WTC11 (cell line): ENCODE measurements at places on chromosomes 11 and 22.

- H3K4me3 ChIP-seq, result no peak overlapping the region
- H3K4me1 ChIP-seq, result no peaks in the 10 kb centered on the region
- no peak for DNase-seq
- peaks cover 65% of the 10 kb centered on the region for H3K36me3 ChIP-seq
- H3K27me3 ChIP-seq, result no peaks in the 10 kb centered on the region
These were observed 29.4 kb upstream of the PISD start for GRCh38 chr22:31691408-31691807.

DNA sequence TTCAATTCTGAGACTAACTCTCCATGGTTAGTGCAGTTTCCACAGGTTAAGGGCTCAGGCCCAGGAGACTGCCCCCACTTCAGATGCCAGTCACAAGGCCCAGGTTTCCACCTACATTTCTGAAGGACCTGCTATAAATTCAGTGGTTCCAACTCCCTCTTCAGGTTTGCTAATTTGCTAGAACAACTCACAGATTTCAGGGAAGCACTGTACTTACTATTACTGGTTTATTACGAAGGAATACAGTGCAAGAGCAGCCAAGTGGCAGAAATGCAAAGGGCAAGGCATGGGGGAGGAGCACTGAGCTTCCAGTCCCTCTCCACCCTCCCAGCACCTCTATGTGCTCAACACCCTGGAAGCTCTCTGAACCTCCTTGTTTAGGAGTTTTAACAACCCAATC, 39.3 kb upstream of the SPON1 start:
- H3K36me3 ChIP-seq, result no peaks in the 10 kb centered on the region
- H3K27ac ChIP-seq, result no peak overlapping the region
- no peak overlapping the region for H3K4me3 ChIP-seq

DNA sequence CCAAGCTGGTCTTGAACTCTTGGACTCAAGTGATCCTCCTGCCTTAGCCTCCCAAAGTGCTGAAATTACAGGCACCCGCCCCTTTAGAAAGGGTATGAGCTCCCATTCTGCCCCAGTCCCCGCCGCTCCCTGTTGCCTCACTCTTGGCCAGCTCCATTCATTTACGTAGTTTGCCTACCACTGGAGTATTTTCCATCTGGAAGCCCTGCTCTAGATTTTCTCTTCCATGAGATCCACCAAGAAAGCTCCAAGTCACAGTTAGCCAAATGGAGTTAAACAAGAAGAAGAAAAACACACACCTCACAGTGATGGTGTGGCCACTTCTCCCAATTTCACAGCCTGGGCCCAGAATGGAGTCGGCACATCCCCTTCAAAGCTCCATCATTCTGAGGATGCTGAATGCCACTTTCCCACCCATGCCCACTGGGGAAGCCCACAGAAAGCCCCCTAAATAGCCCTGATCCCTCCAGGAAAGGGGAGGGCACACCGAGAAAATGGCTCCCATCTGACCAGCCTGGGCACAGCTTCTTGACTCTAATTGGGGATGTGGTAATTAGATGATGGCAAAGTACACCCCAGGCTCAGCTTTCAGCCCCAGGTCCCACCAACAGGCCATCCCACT, 381.2 kb downstream of the MN1 start:
- no peak for DNase-seq
- H3K4me3 ChIP-seq, result no peak overlapping the region
- H3K4me1 ChIP-seq, result peaks cover 34% of the 10 kb centered on the region
- H3K27me3 ChIP-seq, result no peaks in the 10 kb centered on the region; the same call in 1 of the 2 replicates

- no peak for DNase-seq
- no peak overlapping the region for H3K27ac ChIP-seq
- no peaks in the 10 kb centered on the region for H3K4me1 ChIP-seq
- no peaks in the 10 kb centered on the region for H3K36me3 ChIP-seq
- no peaks in the 10 kb centered on the region for H3K27me3 ChIP-seq
These were observed 121.5 kb downstream of the FAM76B start for GRCh38 chr11:95668131-95668530.

DNA sequence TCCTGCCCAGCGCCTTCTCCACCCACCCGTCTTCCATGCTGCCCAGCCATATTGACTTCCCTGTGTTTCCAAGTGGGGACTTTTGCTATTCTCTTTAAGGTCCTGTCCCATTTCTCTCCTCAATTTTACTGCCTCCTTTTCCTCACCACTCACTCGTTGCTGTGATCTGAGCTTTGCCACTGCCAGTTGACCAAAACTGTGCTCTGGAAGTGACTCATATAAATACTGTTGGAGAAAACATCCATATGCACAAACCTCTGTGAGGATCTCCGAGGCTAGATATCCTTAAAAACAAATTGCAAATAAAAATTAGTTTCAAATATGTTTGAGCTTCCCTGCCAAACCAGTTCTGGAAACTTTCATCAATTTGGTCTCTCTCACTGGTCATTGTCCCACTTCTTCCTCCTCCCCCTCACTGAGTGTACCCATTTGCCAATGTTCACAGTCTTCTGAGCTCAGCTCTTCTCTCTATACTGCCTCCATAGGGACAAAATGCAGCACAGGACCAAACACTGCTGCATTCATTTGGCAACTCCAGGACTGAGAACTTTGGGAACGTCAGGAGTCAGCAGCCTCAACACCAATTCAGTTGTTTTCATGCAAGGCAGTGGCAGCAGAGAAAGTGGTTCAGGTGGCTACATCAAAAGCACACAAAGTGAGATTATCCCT, 34.0 kb upstream of the MMP13 start:
- H3K4me3 ChIP-seq, result no peak overlapping the region
- no peak overlapping the region for H3K27ac ChIP-seq
- H3K27me3 ChIP-seq, result no peaks in the 10 kb centered on the region
- 0 out of 2 replicates have a peak, but pooled peaks cover 3% of the 10 kb centered on the region for H3K4me1 ChIP-seq
- no peaks in the 10 kb centered on the region for H3K36me3 ChIP-seq

DNA sequence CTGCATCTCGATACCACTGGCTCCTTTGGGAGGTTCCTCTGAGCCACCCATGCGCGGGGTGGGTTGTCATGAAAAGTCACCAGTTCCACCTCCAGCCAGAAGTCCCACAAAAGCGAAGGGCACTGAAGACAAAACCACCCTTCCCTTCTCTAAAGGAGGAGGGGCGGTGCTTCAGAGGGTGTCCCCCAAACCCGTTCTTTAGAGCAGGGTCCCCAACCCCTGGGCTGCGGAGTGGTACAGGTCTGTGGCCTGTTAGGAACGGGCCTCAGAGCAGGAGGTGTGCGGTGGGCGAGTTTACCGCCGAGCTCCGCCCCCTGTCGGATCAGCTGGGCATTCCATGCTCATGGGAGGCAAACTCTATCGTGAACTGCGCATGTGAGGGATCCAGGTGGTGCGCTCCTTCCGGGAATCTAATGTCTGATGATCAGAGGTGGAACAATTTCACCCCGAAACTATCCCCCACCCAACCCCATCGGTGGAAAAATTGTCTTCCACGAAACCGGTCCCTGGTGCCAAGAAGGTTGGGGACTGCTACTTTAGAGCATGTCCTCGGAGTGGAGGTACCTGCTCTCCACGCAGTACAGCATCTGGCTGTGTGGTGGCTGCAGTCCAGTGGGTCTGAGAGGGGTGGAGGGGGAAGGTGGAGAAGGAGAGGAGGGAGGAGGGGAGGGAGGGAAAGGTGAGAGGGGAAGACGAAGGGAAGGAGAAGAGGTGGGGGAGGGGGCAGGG, 72.9 kb upstream of the SEPTIN5 start:
- peaks cover 15% of the 10 kb centered on the region for H3K27me3 ChIP-seq
- peak overlapping the region; percentile 47 for H3K4me3 ChIP-seq
- H3K4me1 ChIP-seq, result peaks cover 13% of the 10 kb centered on the region
- no peak overlapping the region for H3K27ac ChIP-seq
- H3K36me3 ChIP-seq, result 0 out of 2 replicates have a peak, but pooled peaks cover 2% of the 10 kb centered on the region
- DNase-seq, result peak; percentile 85
